ENCODE measurements at places on chromosomes 11 and 22. TPM values are rescaled to one million over a fixed set of nuclear protein-coding genes. Genes with fewer than 3 reads are reported as not detected.

PKP3 gene
- not detected for total RNA-seq

FBXO7 gene
- 99.6 TPM for total RNA-seq

GRCh38 chr11:84261707-84262106 lies 975.5 kb upstream of the CCDC90B start:
- H3K27ac ChIP-seq, result no peak overlapping the region
- no peaks in the 10 kb centered on the region for H3K27me3 ChIP-seq
- H3K4me3 ChIP-seq, result no peak overlapping the region
- DNase-seq, result no peak
- H3K36me3 ChIP-seq, result no peaks in the 10 kb centered on the region

DNA sequence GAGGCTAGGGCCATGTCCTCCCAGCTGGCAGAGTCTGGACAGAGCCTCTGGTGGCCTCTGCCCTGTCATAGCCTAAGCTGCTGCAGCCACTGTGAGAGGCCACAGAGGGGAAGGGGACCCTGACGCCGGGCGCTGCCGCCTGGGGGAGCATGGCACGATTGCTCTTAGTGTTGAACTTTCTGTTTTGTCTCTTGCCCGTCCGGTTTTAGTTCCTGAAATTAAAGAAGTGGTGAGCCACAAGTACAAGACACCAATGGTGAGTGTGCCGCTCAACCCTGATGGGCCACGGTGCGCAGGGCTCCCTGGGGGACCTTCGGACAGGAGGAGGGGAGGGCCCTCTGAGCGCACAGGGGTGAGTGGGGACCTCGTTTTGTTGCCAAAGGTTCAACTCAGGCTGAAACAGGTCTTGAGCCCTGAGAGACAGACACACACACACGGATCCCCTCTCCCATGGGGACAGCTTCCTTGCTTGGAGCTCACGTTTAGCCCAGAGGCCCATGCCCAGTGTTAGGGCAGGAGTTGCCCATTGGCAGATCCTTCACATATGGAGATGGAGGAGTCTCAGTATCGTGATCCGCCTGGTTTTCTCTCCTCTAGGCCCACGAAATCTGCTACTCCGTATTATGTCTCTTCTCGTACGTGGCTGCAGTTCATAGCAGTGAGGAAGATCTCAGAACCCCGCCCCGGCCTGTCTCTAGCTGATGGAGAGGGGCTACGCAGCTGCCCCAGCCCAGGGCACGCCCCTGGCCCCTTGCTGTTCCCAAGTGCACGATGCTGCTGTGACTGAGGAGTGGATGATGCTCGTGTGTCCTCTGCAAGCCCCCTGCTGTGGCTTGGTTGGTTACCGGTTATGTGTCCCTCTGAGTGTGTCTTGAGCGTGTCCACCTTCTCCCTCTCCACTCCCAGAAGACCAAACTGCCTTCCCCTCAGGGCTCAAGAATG lies 23.8 kb downstream of the MYBPC3 start:
- H3K36me3 ChIP-seq, result peaks cover 12% of the 10 kb centered on the region
- no peaks in the 10 kb centered on the region for H3K4me1 ChIP-seq
- no peak overlapping the region for H3K27ac ChIP-seq
- peak; percentile 83 for DNase-seq
- H3K27me3 ChIP-seq, result no peaks in the 10 kb centered on the region

- peaks cover 18% of the 10 kb centered on the region for H3K4me1 ChIP-seq
- no peak for DNase-seq
- no peaks in the 10 kb centered on the region for H3K27me3 ChIP-seq
- peak overlapping the region; percentile 9 for H3K4me3 ChIP-seq
- no peak overlapping the region for H3K27ac ChIP-seq
Observed at GRCh38 chr22:22343581-22344296, 99.2 kb downstream of the VPREB1 start.

MUC2 gene
- 0.03 TPM for total RNA-seq

DNA sequence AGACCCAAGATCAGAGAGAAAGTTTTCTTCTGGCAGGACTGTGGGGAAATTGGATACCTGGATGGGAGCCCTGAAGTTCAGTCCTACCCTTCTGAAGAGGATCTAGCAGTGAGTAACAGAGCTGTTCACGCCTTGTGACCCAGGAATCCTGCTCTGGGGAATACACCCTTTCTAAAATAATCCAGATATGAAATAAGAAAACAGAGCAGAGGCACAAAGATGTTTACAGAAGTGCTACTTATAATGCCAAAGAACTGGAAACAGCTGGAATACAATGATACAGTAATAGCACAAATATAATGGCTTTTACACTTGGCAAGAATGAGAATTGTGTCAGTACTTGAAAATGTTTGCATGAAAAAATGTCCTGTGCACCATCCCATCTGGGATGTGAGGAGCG lies 304.0 kb upstream of the NARS2 start:
- no peaks in the 10 kb centered on the region for H3K4me1 ChIP-seq
- no peak overlapping the region for H3K4me3 ChIP-seq
- no peaks in the 10 kb centered on the region for H3K27me3 ChIP-seq
- no peak for DNase-seq
- H3K27ac ChIP-seq, result no peak overlapping the region

- H3K4me1 ChIP-seq, result peaks cover 15% of the 10 kb centered on the region
- H3K27ac ChIP-seq, result no peak overlapping the region
- H3K27me3 ChIP-seq, result no peaks in the 10 kb centered on the region
- no peak for DNase-seq
Observed at GRCh38 chr11:114216796-114217180, 79.4 kb upstream of the NNMT start.

- H3K27me3 ChIP-seq, result no peaks in the 10 kb centered on the region
- no peak overlapping the region for H3K27ac ChIP-seq
- H3K36me3 ChIP-seq, result no peaks in the 10 kb centered on the region
- H3K4me1 ChIP-seq, result no peaks in the 10 kb centered on the region
- DNase-seq, result no peak
Observed at GRCh38 chr11:121917482-121917881, 198.5 kb downstream of the BLID start.

- H3K36me3 ChIP-seq, result no peaks in the 10 kb centered on the region
- H3K4me3 ChIP-seq, result no peak overlapping the region
- no peaks in the 10 kb centered on the region for H3K27me3 ChIP-seq
Observed at GRCh38 chr22:27139935-27140511, 482.6 kb downstream of the MIAT start.

DNA sequence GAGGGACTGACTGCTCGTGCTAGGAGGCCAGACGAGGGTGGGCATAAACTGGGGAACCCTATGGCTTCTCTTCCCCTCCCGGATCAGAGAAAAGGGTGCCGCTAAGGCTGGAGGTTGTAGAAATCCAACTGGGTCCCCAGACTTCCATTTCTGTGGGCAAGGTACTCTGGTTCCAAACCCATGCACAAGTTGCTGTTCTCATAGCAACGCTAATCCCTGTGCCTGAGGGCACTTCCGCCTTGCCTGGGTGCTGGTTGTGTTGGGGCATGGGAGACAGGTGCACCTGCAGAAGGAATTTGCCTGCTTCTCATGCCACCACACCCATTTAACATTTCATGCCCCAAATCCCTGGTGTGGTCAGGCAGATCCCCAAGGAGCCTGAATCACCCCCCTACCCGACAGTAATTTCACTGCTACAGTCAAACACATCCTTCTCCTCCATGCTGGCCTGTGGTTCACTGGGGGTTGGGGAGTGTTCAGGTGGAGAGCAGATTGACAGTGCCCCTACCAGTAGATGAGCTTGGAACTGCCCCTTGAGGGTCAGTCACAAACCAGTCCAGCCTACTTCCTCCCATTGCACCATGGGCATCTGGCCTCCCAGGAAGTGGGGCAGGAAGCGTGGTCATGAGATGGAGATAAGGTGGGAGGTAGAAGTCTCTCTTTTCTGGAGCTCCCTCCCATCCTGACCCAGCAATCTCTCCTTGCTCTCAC lies 1.2 kb downstream of the C2CD2L start:
- H3K27me3 ChIP-seq, result no peaks in the 10 kb centered on the region
- peak; percentile 85 for DNase-seq
- peaks cover 54% of the 10 kb centered on the region for H3K4me1 ChIP-seq
- peak overlapping the region; percentile 85 for H3K27ac ChIP-seq
- peak overlapping the region; percentile 99 for H3K4me3 ChIP-seq

RGL4 gene
- 12.8 TPM for total RNA-seq

GRCh38 chr11:15911377-15912044 lies 444.8 kb downstream of the SOX6 start:
- H3K4me1 ChIP-seq, result no peaks in the 10 kb centered on the region
- no peak overlapping the region for H3K27ac ChIP-seq
- no peaks in the 10 kb centered on the region for H3K27me3 ChIP-seq
- H3K4me3 ChIP-seq, result no peak overlapping the region
- no peaks in the 10 kb centered on the region for H3K36me3 ChIP-seq
- DNase-seq, result no peak

GRCh38 chr22:20933910-20934309 lies 16.7 kb downstream of the CRKL start:
- no peak overlapping the region for H3K4me3 ChIP-seq
- no peak for DNase-seq
- H3K4me1 ChIP-seq, result peaks cover 62% of the 10 kb centered on the region

TRIM49 gene
- not detected for total RNA-seq

DNA sequence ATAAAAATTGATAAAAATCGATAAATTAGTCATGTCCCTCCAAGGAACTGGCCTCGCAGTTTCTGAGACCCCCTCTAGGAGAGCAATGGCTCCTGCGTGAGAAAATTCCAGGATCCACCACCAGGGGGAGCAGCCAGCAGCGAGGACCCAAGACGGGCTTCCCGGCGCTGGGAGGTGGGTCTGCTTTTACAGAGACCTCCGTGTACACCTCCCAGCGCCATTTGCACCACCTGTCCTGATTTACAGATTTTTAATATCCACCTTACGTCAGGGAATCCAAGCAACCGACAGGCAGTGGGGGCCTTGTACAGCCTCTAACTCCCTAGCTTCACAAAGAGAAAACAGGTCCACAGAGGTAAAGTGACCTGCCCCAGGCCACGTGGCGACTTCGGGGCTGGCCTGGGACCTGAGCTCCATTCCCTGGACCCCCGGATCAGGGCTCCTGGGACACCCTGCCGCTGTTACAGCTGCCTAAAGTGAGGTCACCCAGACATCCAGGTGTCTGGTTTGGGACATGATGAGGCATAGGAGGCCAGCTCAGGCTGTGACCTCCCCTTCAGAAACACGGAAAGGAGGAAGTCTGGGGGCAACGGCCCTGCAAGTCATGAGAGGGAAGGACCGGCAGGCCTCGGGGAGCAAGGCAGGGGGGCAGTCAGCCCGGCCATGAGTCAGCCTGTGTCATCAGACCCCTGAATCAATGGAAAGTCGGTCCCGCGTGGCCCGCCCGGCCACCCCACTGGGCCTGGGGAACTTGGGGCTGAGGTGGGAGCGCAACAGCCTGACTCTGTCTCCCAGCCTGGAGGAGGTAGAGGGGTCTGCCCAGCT lies 3.5 kb downstream of the OSM start:
- DNase-seq, result peak; percentile 92
- no peak overlapping the region for H3K4me3 ChIP-seq
- no peaks in the 10 kb centered on the region for H3K36me3 ChIP-seq
- H3K4me1 ChIP-seq, result peaks cover 9% of the 10 kb centered on the region

KRTAP5-11 gene
- not detected for total RNA-seq

DNA sequence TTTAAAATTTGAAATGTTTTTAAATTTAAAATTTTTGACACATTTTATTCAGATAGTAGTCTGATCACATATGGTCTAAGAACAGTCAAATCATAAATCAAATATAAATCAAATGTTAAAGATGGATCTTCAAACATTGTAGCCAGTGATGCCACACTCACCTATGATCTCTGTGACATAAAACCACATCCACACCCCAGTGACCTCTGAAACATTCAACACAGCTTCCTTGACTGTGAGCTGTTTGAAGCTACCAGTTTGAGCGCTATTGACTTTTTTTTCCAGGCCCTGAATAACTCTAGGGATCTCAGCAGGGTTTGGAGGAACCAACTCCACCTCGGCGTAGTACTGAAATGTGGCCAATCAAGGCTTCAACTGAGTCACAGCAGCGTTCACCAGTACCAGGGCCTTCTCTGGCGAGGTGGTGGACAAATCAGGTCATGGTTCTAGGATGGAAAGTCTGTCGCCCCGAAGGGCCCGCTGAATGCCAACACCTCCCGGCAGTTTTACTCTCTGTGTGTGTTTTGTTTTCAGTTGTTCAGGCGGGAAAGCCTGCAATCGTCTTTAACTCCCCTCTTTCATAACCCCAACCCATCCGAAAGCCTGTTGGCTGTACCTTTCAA lies 4.3 kb upstream of the MARK2 start:
- DNase-seq, result no peak
- peaks cover 15% of the 10 kb centered on the region for H3K4me1 ChIP-seq
- no peaks in the 10 kb centered on the region for H3K36me3 ChIP-seq
- H3K27me3 ChIP-seq, result no peaks in the 10 kb centered on the region

OR8H2 gene
- not detected for total RNA-seq

RIMBP3B gene
- total RNA-seq, result 0.76 TPM

GRCh38 chr22:23395530-23396361 lies 184.3 kb downstream of the IGLL1 start:
- peak; percentile 56 for DNase-seq
- H3K27ac ChIP-seq, result no peak overlapping the region
- H3K27me3 ChIP-seq, result no peaks in the 10 kb centered on the region
- H3K36me3 ChIP-seq, result no peaks in the 10 kb centered on the region

TRPM5 gene
- not detected for total RNA-seq

DNA sequence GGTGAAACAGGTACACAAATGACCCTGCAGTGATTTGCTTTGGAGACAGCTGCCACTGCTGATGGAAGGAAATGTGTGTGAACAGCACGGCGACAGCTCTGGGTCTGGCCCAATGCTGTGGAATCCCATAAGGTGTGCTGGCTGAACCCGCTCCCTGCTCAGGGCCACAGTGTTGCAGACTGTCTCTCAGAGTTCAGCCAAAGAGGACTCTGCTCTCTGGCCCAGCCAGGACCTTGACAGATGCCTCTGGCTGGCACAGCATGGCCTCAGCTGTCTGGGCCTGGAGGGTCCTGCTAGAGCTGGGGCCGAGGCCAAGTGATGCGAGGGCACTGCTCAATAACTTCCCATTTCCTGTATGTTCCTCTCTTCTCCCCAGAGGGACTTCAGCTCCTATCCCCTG lies 5.3 kb upstream of the ABCC8 start:
- no peak overlapping the region for H3K4me3 ChIP-seq
- H3K4me1 ChIP-seq, result no peaks in the 10 kb centered on the region
- DNase-seq, result peak; percentile 54
- no peaks in the 10 kb centered on the region for H3K36me3 ChIP-seq

- peak overlapping the region; percentile 56 for H3K27ac ChIP-seq
- H3K4me1 ChIP-seq, result peaks cover 93% of the 10 kb centered on the region
- DNase-seq, result no peak
- H3K27me3 ChIP-seq, result no peaks in the 10 kb centered on the region
Observed at GRCh38 chr22:17918840-17919239, 105.5 kb downstream of the MICAL3 start.

Data from spleen (tissue), 13 donors.